ENCODE measurements at places on chromosomes 12 and 14.
A peak's percentile ranks its signal among the peaks of the same experiment; 100 is the strongest.

- DNase-seq = no peak
These were observed 236.2 kb upstream of the KRR1 start for GRCh38 chr12:75747572-75748021.

DNA sequence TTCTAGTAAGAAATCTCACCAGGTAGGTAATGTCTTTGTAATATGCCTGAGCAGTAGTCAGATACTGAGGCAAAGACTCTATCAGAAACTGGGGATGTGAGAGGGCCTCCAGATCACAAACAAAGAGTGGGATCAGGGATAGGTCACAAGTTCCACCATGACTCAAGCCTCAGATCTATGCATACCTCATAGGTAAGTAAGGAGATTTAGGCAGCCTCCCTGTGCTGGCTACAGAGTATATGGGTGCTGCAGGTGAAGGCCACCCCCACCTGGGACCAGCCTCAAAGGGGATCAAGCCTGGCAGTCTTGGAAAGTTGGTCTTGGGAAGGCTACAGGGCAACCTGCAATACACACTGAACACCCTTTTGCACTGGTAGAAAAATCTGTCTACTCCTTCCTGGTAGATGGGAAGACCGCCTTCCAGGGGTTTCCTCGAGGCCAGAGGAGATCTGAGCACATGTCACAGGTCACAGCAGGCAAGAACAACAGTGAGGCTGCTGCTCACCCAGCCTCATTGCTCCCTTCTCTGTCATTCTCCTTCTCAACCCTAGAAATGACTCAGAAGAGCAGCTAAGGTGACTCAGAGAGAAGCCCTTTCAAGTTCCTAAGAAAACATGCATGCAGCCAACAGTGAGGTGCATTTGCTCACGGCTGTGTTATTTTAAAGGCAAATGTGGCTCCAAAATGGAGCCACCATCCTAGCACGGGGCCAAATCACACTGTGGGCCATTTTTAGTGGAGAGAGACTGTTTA, 143.4 kb upstream of the CDKN3 start:
- peak; percentile 65 for DNase-seq

GRCh38 chr12:85803231-85803630, 33.0 kb downstream of the RASSF9 start:
- DNase-seq = no peak

DNA sequence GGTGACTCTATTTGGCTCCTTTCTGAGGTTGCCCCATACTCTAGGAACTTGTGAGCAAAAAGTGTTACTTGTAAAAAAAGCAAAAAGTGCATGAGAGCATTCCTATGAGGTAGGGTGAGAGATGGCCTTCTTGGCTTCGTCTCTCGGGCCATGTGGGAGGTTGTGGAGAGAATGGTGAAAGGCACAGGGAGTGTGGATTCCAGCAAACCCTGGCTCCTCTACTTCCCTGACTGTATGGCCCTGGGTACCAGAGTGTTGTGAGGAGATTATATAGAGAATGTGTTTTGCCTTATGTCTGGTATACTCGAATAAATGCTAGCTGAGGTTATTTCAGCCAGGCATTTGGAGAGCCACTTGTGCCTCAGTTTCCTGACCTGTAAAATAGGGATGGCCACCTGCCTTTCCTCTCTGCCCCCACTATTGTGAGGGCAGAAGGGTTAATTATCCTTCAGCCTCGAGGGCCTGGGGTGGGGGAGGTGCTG, 11.0 kb downstream of the PLEKHG3 start:
- DNase-seq = no peak

GRCh38 chr12:87094356-87094755, 838.2 kb upstream of the MGAT4C start:
- no peak for DNase-seq

- no peak for DNase-seq
These were observed 82.9 kb downstream of the MAP1LC3B2 start for GRCh38 chr12:116642106-116642505.

DNA sequence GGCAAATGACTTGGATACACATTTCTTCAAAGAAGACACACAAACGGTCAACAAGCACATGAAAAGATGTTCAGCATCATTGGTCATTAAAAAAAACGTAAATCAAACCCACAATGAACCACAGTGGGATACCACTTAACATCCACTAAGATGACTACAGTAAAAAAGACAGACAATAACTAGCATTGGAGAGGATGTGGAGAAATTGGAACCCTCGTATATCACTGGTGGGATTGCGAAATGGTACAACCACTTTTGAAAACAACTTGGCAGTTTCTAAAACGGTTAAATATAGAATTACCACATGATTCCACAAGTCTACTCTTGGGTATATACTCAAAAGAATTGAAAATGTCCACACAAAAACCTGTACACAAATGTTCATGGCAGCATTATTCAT, 25.2 kb upstream of the PPFIBP1 start:
- DNase-seq = no peak

- DNase-seq = no peak
These were observed 5.7 kb upstream of the SYNE3 start for GRCh38 chr14:95522116-95522515.

DNA sequence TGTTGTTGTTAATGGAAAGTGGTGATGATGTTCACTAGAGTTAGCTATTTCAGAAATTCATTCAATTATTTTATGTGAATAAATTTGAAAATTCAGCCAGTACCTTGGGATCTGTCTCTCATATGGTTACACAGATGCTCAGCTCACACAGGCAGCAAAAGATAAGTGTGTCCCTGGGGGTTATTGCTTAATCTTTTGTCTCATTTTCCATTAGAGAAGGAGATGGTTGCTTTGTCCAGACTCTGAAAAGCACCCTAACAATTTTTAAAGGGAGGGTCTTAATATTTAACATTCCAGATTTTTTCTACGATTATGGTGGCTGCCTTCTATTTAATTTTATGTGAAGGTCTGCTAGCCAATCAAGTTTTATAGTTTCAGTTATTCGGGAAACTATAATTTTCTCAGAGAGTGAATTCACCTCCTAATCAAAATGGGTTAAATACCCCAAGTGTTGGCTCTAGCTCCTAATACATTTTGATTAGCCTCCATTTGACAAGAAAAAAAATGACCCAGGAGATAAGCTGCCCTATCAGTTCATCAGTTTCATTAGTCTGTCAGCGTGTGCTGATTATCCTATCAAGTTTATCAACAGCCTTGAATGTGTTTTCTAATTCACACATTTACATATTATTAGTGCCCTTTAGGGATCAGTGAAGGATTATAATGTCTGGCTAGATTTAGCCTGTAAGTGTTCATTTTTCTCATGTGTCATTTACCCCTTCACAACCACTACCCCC, 282.1 kb downstream of the TMTC2 start:
- no peak for DNase-seq

DNA sequence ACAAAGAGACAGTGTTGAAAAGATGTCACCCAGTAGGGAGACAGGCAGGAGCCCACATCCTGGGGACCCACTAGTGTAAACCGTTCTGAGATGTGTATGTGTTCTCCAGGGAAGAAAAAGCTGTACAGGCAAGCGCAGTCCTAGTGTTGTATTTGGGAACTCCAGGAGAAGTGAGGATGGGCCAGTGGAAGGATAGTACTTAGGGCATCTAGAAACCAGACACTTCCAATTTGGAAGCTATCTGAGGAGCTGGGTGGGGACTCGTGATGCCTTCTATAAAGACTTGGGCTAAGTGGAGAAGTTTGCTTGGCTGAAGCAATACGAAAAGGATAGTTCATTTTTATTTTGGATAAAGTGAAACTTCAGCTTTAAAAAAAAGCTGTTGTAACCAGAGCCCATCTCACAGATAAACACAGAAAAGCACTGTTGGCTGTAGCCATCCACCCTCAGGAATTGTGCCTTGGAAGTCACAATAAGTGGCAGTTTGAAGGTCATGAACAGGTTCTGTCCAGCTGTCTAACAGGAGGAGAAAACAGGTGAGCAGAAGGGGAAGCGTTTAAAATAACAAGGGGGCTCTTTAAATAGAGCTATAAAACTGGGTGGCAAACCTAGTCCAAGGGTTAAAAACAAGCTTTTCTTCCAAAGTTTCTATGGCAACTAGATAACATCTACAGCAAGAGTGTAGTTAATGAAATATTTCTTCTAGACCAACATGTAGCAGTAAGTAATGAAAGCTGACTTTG, 108.0 kb upstream of the ARHGAP5 start:
- DNase-seq = no peak

GRCh38 chr12:89345830-89346740, 6.2 kb downstream of the DUSP6 start:
- DNase-seq = no peak

DNA sequence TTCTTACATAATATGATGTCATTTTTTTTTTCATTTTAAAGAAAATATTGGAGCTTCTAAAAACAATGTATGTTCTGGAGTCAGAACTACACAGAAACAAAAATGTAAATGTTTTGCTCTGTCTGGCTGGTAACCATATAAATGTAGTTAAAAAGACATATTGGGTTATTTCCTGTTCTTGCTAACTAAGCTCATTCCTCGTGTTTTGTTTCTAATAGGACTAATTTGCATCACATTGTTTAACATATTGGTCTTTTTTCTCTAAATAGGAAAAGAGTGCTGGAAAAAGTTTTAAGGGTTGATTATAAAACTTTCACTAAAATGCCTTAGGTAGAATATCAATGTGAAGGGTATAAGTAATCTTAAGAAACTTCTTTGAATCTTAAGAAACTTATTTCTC, 221.3 kb downstream of the SLC6A15 start:
- no peak for DNase-seq

DNA sequence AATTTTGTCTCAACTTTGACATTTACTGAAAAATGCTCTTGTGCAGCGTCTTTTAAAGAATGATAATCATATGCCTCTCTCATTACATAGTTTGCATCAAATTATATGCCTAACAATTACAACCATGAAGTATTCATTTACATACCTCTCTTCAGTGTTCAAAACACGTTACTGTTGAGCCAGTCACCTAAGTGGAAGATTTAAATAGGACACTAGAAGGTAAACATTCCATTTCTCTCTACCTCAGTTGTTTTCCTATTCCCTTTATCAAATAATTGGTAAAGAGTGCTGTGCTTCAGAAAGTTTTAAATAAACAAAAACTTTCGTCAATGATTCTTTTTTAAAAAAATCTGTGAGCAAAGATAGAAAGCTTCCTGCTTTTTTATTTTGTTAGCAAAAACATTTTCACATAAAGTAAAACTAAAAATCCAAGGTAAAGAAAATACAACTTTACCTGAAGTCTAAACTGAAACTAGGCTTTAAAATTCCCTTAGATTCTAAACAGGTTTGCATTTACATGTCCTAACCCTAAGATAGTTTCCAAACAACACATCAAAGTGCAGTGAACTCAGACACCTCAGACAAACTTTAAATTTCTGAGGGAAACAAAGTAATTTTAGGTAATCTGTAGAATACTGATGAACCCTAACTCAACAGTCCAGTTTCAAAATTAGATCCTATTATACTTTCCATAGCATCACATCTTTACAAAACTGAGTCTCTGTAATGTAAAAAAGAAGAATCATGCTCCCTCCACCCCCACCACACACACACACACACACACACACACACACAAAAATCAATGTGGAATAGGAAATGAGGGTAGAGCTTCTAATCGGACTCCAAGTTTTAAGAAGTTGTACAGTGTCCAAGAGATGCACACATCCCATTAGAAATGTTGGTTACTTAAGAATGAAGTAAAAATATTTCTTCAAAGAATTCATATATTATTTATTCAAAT, 46.2 kb downstream of the PAWR start:
- no peak for DNase-seq

DNA sequence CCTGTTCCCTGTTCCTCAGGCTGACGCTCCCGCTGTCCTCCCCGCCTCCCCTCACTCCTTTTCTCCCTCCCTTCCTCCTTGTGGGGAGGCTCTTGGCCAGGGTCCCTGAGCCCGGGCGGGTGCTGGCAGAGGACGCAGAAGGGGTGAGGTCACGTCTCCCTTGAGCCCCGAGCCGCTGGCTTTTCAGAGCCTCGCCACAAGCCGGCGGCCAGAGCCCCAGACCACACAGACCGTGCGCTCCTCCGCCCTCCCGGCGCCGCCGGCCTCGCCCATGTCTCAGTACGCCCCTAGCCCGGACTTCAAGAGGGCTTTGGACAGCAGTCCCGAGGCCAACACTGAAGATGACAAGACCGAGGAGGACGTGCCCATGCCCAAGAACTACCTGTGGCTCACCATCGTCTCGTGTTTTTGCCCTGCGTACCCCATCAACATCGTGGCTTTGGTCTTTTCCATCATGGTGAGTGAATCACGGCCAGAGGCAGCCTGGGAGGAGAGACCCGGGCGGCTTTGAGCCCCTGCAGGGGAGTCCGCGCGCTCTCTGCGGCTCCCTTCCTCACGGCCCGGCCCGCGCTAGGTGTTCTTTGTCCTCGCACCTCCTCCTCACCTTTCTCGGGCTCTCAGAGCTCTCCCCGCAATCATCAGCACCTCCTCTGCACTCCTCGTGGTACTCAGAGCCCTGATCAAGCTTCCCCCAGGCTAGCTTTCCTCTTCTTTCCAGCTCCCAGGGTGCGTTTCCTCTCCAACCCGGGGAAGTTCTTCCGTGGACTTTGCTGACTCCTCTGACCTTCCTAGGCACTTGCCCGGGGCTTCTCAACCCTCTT, at the start of gene TMEM233:
Gene TMEM233, plus strand, starts transcription at position 197 of the 821 bp plus-strand sequence. Its CDS starts 75 bp downstream, at position 272.
- DNase-seq = no peak

DNA sequence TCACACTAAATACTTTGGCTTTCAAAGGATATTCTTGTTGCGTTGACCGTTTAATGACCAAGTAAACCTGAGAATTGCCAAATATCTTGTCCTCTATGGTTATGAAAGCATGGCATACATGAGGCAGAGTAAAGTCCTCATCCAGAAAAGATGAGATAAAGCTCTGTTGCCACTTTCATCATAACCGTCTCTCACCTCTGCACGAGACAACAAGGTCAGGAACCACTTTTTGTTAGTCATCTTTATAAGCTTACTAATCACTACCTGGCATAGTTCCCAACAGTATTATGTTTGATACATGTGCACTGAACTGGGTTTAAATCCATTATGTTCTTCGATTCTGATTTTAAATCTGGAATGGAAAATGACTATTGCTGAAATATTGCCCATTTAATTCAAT, 31.3 kb downstream of the PTPRB start:
- DNase-seq = no peak

DNA sequence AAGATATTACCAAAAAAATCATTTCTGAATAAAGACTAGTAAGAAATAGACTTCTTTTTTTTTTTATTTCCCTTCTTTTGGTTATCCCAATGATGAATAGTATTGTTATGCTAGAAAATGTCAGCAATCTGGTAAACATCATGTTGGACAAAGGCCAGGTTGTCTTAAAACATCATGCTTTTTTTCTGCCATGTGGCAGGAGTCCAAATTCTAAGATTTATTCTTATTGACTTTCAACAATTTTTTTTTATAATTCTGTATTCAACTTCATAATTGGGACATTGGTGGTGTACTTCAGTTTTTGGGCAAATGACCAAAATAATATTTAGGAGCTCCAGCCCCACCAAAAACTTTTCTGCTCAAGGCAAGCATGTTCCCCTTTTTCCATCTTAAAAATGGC, 10.5 kb downstream of the DCN start:
- DNase-seq = no peak

- no peak for DNase-seq
These were observed 6.9 kb upstream of the CORO1C start for GRCh38 chr12:108738170-108738569.

DNA sequence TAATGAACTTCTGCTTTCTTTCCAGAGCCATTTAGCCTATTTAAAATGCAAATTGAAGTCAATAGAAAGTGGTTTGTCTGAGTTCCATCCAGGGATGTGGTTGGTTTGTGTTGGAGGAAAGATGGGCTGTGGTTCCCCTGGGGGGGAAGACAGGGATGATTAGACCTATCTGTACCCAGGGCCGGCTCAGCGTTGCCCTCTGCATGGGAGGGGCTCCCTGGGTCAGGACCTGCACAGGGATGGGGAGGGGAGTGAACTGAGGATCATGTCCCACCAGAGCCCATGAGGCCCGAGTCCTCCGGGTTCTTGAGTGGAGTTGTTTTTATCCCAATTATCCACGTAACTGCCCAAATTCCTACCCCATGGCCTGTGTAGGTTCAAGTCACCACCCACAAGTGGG, 76.9 kb upstream of the SFSWAP start:
- no peak for DNase-seq

Measured in AG08396 (cell line).